Stimulated activated CD4-positive, alpha-beta T cell treated with anti-CD3 and anti-CD28 coated beads, Interleukin-15, amount 100 ng/mL, for 1 hour (primary cell): ENCODE measurements at places on chromosomes 1 and 21.
A peak's percentile ranks its signal among the peaks of the same experiment; 100 is the strongest.

DNA sequence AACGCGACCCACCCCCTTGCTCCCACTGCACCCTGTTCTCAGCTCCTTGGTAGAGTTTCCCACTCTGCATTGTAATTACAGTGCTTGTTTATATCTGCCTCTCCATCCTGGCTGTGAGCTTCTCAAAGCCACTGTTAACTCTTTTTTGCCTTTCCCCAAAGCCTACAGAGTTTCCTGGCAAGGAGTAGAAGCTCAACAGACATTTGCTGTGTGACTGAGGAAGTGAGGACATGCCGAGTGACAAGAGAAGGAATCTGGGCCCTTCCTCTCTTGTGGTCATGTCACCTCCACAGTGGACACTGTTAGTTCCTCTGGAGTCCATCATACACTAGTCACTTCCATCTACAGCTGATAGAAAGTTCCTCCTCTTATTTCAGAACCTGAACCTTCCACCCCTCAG is 6.1 kb upstream of the IGSF8 start:
- no peak for DNase-seq

- DNase-seq: no peak
Measured at GRCh38 chr1:210302501-210302900, 26.2 kb upstream of the HHAT start.

DNA sequence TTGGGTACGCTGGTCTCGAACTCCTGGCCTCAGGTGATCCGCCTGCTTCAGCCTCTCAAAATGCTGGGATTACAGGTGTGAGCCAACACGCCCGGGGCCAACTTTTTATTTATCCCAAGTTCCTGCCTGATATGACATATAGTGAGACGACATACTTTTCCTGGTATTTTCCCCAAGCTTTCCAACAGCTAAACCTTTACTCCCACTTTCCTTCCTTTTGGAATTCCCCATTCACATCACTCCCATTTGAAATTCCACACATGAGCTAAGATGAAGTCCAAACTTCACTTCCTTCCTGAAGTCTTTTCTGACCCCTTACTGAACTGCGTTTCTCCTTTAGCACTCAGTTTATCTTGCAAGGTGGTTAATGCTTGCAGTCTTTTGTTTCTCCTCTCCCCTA is 64.1 kb downstream of the S1PR1 start:
- DNase-seq: no peak

- DNase-seq: no peak
Measured at GRCh38 chr1:16924216-16924918, 2.6 kb downstream of the CROCC start.

GRCh38 chr1:222461941-222462340 is 86.0 kb downstream of the HHIPL2 start:
- no peak for DNase-seq

GRCh38 chr1:42957880-42958487 is 684 bp downstream of the SLC2A1 start:
- peak; percentile 36 for DNase-seq

DNA sequence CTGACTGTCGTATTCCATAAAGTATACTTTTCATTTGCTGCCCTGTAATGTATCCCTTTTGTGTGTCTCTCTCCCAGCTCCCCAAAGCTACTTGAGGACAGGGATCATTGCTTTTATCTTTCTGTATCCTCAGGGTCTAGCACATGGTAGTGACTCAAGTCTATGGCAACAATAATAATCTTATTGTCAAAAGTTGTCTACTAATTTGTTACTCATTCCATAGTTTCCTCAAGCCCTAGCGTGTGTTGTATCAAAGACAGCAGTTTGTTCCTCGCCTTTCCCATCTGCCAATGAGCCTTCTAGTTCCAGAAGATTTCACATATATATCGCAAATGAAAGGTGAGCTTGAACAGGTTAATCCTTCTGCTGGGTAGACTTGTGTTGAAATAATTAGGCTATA is 9.8 kb upstream of the SLC30A1 start:
- DNase-seq: no peak

DNA sequence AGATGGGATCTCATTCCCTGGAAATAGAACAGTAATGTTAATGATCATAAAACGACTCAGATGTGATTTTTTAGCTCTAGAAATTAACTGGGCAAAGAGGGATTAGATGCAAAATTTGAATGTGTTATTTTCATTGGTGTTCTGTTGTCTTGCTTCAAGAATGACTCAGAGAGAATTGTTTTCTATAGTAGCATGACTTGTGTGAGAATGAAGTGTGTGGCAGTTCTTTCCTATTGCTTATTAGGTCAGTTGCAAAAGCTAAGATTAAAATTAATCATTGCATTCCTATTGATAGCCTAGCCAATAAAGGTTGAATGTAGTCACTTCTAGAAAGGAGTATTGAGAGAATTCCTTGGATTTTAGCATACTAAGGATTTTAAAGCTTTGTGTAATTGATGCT is 22.9 kb downstream of the SPEN start:
- DNase-seq: no peak

- no peak for DNase-seq
Measured at GRCh38 chr1:175364424-175365076, 172.0 kb upstream of the KIAA0040 start.

DNA sequence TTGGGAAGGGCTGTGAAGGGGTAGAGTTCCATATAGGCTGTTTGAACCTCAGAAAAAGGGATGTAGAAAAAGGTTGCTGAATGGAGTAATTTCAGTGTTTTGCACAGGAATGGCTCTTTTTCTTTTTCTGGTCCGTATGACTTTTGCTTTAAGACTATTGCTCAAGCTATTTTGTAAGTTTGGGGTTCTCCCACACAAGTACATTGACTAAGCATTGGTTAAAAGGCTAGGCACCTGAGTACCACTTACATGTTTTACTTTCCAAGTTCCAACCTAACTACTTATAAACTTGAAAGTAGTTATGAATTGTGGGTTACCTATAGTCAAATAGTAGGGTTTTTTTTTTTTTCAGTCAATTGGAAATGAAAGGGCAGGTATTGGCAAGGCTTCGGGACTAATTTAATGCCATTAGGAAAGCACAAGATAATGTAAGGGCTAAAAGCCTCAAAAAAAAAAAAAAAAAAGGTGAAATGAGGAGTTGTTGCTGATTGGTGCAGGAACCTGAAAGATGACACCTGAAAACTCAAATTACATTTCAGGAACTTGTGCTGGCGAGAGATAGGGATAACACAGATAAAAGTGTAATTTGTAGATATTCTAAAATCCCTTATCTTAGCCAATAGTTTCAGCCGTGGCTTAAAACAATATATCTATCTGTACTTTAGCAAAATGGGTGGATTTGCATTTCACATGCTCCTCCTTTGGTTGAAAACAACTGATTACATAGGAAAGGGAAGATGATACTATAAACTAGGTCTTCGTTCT is 209.5 kb downstream of the RPS6KC1 start:
- DNase-seq: no peak

- no peak for DNase-seq
Measured at GRCh38 chr1:25157846-25158245, 74.5 kb downstream of the SYF2 start.

GRCh38 chr1:22870201-22870871 is 102.3 kb downstream of the LACTBL1 start:
- no peak for DNase-seq

DNA sequence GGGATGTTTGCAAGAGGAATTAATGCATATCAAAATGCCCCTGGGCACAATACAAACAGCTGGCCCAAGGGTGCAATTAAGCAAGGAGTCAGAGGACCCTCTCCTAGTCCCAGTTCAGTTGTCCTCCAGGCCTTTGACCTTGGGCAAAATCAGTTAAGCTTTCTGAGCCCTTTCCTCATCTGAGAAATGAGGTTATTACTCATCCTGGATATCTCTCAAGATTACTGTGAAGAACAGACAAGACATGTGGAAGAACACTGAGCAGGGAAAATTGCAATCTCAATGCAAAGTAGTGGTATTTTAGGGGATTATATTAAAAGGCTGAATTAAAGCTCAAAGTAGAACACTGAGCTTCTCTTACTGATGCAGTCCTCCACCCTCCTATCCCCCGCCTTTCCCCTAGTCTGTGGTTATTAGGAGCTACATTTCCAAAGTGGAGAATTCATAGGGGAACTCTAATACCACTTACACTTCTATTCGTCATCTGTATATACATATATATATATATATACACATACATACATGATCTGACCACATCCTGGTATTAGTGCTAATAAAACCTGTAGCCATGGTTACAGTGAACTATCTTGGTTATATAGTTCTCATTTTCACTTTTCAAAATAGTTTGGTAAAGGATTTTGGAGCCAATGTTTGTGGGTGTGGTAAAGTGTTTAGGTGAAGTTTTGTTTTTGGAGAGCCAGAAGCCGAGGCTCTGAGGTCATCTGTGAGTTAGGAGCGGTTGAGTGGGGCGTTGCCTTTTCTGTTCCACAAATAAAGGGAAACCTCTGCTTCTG is 18.1 kb downstream of the KIAA0040 start:
- DNase-seq: no peak

GRCh38 chr1:181189691-181190363 is 101.3 kb downstream of the IER5 start:
- peak; percentile 72 for DNase-seq

GRCh38 chr1:54580856-54581550 is 33.0 kb downstream of the ACOT11 start:
- no peak for DNase-seq

DNA sequence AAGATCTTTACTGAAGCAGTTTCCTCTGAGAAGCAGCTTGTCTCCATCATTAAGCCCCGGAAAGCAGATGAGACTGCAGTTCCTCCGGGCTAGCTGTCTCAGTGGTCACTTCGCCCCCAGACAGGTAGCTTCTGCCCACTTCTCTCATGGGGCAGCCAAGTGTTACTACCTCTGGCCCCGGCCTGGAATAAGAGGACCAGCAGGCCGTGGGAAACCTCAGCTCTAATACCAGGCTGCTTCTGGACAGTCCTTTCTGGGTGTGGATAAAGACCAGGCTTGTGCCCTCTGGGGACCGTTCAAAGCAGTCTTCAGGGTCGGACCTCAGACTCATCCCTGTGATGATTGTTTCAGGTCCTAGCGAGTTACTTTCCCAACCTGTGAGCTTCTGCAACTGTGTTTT is 54.8 kb downstream of the RUNX3 start:
- DNase-seq: no peak

DNA sequence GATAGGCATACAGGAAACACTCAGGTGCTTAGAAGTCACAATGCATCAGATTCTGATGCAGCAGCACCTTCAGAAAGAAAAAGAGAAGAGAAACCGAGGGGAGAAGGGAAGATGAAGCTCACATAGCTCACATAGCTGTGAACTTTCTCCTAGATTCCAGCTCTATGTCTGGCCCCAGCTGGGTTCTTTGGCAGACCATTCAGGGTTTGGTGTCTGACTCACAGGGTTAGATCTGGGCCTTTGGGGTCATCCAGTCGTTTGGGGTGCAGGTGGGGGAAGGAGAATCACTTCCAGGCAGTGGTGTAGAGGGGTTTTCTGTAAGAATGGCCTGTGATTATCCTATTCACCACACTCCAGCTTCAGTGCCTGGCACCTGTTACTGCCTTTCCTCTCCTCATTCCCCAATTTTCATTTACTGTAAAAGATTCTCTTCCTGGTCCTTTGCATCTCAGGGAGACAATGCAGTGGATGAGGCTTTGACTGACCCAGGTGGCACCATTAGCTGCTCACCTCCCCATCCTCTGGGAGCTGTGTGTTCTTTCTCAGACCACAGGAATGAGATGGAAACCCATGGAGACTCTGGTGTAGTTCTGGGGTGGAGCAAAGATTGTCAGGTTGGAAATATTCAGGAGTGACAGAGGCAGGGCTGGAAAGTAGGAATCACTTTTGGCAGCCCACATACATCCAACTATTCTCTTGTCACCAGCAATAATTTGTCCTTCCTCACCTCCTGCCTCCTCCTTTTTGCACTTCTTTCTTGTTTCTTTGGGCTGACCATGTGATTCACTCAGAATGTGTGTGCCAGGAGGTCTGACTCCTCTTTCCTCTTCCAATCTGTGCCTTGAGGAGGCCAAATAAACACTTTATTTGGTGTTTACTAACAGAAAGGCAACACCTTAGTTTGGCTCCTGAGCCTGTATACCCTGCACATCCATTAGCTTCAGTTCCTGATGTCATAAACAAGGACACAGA is 103.3 kb downstream of the PAPPA2 start:
- DNase-seq: no peak

GRCh38 chr21:35585155-35585554 is 475.2 kb downstream of the SETD4 start:
- no peak for DNase-seq

DNA sequence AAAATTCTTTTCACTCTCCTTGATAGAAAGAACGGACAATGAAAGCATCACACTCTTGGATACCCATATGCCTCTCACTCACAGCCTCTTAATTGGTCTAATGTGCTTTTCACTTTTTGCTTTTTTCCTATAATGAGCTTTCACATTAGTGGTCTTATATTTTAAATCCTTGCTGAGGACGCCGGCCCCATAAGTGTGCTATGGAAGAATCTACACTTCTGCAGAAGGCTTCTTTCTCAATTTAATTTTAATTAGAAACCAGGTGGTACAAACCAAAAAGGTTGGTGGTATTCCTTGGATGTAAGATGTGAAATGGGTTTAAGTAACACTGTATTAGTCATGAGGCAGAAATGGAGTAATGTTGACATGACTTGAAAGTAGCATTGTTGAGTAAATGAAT is 190.6 kb upstream of the NFIA start:
- no peak for DNase-seq

- no peak for DNase-seq
Measured at GRCh38 chr1:25664357-25665199, 48.0 kb downstream of the MAN1C1 start.

- DNase-seq: no peak
Measured at GRCh38 chr1:42937836-42938644, 20.6 kb downstream of the SLC2A1 start.

- DNase-seq: no peak
Measured at GRCh38 chr1:207134581-207134980, 30.5 kb downstream of the C4BPA start.

DNA sequence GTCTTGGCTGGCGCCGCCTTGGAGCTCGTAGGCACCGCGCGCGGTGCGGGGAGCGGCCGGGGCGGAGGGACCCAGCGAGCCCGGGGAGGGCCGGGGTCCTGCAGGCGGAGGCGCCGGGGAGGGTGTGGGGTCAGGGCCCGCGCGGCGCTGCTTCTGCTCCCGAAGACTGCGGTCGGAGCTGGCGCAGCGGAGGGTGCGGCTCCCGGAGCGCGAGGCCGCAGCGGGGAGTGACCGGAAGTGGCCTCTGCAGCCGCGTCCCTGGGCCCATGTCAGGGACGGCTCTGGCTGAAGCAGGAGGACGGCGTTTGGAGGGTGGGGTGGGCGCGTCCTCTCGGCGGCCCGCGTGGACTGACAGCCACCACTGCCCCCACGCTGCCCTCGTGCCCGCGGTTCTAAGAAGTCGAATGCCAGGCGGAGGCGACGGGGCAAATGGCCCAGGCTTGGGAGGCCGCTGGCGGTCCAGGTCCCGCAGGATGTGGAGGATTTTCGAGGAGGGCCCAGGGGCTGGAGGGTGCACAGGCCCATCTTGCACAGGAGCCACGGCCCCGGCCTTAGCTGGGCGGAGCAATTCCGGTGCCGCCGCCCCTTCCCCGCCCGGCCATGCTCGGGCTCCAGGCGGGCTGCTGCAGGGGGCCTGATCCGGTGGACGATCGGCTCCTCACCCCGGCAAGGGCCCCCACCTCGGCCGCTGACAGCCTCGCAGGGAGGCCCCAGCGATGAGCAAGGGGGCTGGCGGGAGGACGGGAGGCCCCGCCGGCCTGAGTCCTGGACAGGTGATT is 7.7 kb upstream of the ZNF669 start:
- no peak for DNase-seq
